ENCODE measurements at places on chromosomes 3 and 15.

DNA sequence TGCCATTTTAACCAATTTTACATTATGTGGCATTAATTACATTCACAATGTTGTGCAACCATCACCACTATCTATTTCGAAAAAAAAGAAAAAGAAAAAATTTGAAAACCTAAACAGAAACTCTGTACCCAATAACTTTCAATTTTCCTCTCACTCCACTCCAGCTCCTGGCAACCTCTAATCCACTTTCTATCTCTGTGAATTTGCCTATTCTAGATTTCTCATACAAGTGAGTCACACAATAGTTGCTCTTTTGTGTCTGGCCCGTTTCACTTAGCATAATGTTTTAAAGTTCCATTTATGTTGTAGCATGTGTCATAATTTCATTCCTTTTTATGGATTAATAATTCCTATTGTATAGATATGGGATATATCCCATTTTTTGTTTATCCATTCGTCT lies 53.3 kb upstream of the TBC1D5 start:
- no peak for DNase-seq

DNA sequence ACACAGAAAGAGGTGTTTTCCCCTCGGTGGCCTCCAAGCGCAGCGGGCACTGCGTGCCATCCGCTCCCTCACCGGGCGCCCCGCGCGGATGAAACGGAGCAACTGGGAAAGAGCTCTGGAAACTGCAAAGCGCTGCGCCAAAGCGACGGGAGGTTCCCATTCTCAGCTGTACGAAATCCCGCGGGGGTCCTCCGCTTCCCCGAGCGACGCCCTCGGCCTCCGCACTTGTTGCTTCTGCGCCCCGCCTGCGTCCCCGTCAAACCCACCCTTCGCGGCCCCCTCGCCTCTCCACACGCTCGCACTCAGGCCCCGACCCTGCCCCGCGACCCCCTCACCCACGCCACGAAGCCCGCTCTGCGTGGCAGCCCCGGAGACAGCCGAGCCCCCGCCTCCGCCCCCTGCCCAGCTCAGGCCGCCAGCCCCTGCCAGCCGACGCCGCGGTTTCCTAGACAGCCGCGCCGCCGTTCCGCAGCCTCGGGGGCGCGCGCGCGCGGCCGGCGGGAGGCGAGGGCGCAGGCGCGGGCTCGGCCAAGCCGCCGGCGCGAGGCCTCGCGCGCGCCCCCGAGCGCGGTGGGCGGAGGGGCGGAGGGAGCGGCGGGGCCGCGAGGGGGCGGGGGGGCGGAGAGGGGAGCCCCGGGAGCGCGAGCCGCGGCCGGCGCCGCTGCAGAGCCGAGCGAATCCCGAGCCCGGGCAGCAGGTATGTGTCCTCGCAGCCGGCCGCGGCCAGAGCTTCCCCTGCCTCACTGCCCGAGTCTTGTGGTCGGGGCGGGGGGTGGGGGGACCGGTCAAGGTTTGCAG lies at the start of gene TMEM266:
TSS of gene TMEM266 (plus strand) at position 666 of the 798 bp plus-strand sequence. CDS start 74,279 bp downstream, outside the sequence.
- no peak for DNase-seq

GRCh38 chr3:8757551-8758518 lies 11.6 kb downstream of the OXTR start:
- DNase-seq, result no peak

DNA sequence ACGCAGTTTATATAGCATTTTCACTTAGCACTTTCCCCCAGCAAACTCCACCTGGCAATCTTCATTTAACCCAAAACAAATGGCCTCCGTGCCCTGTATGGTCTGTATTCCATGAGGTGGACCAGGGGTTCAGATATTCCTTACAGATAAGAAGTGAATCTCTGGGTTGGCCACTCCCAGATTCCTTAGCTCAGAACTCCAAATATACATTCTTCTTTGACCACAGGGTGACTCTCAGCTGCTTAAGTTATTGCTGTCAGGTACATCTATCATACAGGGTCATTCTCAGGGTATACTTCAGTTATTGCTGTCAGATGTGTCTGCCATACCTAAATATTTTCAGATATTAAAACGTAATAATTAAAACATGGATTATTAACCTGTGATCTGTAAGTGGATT lies 229.8 kb downstream of the TBL1XR1 start:
- no peak for DNase-seq

DNA sequence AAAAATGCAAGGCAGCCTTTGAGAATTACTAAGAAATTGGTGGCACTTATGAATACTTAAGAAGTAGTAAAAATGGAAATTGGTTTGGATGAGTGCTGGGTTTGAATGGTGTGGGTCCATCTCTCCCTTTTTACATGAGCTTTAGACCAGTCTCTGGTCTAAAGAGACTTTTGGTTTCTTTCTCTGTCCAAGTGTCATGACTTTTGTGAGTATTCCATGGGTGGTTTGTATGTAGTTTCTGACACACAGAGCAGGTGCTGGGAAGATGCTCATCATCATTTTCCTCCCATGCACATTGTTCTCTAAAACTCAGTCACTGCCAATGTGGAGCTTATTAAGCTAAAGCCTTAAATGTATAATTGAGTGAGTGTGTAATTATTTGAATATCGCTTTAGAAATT lies 63.5 kb downstream of the KAT2B start:
- no peak for DNase-seq

- DNase-seq, result no peak
These were observed 164.6 kb downstream of the DPH6 start for GRCh38 chr15:35381328-35381727.

DNA sequence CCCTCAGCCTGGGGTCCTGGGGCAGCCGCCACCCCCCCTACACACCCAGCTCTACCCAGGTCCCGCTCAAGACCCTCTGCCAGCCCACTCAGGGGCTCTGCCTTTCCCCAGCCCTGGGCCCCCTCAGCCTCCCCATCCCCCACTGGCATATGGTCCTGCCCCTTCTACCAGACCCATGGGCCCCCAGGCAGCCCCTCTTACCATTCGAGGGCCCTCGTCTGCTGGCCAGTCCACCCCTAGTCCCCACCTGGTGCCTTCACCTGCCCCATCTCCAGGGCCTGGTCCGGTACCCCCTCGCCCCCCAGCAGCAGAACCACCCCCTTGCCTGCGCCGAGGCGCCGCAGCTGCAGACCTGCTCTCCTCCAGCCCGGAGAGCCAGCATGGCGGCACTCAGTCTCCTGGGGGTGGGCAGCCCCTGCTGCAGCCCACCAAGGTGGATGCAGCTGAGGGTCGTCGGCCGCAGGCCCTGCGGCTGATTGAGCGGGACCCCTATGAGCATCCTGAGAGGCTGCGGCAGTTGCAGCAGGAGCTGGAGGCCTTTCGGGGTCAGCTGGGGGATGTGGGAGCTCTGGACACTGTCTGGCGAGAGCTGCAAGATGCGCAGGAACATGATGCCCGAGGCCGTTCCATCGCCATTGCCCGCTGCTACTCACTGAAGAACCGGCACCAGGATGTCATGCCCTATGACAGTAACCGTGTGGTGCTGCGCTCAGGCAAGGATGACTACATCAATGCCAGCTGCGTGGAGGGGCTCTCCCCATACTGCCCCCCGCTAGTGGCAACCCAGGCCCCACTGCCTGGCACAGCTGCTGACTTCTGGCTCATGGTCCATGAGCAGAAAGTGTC lies 30.2 kb downstream of the PTPN23 start:
- DNase-seq, result no peak

DNA sequence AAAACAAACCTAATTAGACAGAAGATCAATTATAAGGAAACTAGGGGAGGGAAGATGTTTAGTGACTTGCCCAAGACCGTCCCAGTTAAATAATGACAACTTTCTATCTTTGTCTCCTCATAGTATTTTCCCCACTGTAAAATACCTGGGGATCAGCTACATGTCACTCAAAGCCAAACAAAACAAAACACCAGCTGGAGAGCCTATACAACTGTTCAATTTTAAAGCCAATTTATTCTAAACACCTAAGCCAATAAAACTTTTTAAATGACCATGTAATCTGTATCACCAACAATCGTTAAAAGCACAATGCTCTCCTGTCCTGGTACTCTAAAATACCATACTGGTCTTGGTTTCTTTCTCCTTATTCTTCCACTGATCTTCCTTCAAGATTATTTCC lies 168.4 kb downstream of the STAG1 start:
- no peak for DNase-seq

GRCh38 chr3:175297216-175297615 lies 438.1 kb downstream of the NAALADL2 start:
- DNase-seq, result no peak

- no peak for DNase-seq
These were observed 574 bp upstream of the SLC25A36 start for GRCh38 chr3:140941090-140941433.

DNA sequence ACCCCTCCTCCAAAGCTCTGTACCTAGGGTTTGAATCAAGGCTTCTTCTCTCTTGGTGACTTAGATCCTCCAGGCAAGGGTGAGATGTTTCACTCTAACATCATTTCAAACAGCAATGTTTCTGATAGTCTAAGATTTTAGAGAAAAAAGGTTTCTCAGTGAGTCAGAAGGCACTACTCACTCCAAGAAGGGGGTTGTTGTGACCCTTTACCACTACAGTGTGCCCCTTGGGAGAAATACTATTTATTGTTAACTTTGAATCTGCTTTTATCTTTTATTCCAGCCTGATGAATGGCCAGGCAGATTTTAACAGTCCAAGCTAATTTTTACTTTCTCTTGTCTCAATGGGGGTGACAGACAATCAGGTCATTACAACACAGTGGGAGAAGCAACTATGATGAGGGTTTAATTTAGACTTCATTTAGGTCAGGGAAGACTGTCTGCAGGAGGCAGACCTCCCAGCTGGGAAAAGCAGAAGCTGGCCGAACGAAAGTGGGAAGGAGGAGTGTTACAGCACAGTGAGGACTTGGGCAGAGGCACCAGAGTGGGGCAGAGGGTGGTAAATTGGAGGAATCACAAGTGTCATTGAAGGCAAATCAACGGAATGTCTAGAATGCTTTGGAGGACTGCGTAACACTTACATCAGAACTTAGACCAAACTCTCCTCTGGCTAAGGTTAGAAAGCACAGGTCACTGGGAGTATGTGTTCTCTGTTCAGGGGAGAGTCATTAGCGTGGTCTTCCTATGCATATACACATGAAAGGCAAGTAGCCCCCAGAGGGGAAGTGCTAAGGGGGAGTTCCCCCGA lies 21.2 kb downstream of the ZNF860 start:
- DNase-seq, result no peak

- DNase-seq, result no peak
These were observed 80.6 kb downstream of the CCR1 start for GRCh38 chr3:46127503-46127902.

DNA sequence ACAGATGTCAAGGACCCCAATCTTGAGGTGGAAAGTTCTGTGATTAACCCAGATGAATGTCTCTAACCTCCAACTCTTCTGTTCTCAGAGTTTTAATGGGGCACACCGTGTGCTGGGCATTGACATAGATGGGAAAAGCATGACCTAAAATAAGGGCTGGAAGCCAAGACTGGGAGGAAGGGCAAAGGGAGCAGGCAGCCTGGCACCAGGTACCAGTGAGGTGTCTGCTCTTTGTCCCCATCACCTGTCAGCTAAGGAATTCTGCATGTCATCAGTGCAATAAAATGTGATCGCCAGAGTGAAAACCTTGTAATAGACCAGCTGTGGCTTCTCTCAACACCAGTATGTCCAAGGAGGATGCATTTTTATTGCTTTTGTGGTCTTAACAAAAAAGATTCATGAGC lies 143.5 kb upstream of the TPM1 start:
- DNase-seq, result no peak

DNA sequence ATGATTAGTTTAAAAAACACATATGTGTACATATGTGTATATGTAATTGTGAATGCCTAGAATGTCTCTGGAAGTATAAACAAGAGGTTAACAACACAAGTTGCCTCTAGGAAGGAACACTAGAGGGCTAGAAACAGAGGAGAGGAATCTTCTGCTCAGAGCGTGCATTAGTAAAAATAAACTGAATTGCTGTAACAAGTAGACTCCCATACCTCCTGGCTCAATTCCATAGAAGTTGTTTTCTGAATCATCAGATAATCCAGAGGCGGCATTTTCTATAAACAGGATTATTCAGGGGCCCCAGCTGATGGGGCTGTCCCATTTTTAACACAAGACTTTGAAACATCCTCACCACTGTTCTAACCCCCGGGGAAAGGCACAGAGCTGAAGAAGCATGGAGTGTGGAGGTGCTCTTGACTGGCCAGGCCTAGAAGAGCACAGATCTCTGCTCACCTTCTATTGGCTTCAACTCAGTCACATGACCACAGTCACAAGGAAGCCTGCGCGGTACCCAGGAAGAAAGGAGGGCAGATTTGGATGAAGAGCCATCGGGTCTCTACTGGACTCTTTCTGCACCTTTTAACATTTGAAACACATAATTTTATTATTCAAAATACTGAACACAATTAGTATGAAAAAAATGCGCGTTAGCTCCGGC lies 145.7 kb downstream of the TLE3 start:
- no peak for DNase-seq

GRCh38 chr3:154120961-154121700 lies at the start of gene ARHGEF26:
Gene ARHGEF26, plus strand, starts transcription at chr3:154121390. Its CDS starts 603 bp downstream, at chr3:154121993.
- peak; percentile 75 for DNase-seq

DNA sequence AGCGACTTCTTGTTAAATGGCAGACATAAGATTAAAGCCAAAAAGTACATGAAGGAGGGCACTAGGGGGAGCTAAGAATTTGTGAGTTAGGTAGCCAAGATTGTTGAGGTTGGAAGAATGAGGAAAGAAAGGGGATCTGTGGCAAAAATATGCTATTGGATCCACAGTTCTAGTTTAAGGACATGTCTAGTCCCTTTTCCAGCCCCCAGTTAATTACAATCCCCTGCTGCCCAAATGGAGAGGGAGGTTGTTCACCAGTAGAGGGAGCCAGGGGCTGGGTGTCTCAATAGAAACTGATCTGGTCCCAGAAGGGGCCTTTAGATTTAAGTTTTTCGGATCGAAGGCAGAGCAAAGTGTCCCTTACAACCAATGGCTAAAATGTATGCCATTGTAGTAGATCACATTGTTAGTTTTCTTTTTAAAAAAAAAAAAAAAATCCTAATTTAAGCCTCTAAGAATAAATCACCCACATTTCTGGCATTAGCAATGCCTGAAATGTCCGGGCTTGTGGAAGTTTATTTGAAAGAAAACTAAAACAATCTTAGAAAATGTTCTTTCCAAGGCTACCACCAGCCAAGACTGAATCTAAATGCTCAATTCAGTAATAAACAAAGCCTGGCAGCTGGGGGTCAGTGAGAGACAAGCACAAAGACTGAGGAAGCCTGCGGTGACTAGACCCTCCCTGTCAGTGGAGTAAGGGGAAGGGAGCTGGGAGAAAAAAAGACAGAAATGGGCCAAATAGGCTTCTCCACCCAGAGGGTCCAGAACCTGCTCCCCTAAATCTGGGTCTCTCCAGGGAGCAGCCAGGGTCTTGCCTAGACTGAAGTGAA lies 7.1 kb downstream of the COL8A1 start:
- no peak for DNase-seq

DNA sequence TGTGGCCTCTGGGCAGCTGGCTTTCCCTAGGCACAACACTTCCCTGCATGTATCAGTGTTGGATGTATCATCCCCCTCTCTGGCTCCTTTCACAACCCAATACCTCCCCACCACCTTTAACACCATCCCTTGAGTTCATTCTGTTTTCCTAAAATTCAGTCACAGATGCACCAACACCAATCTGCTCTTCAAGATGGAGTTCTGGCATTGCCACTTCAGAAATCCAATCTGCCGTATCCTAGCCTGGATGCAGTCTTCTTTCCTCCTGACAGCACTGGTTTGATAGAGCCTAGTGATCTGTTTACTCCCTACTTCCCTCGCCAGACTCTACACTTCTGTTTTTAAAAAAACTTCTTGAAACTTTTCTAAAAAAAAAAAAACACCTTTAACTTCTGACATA lies 21.7 kb downstream of the PXYLP1 start:
- DNase-seq, result no peak

Data from CD4-positive, alpha-beta T cell treated with Interleukin-17A for 1 hour (primary cell).